Ureter (tissue), 1 donor: ENCODE measurements at places on chromosomes 6 and 20. TPM values are rescaled to one million over a fixed set of nuclear protein-coding genes. Genes with fewer than 3 reads are reported as not detected.

PHACTR2 gene
- 93.2 TPM for total RNA-seq

C6orf132 gene
- total RNA-seq = 69.3 TPM

GPX5 gene
- not detected for total RNA-seq

SLC22A3 gene
- 8.5 TPM for total RNA-seq

BCAS4 gene
- total RNA-seq = 12.2 TPM

CGA gene
- not detected for total RNA-seq

C2 gene
- 17.1 TPM for total RNA-seq

NNAT gene
- 0.52 TPM for total RNA-seq

GCNT2 gene
- total RNA-seq = 3.1 TPM

RTEL1 gene
- total RNA-seq = 45.9 TPM

GRCh38 chr6:16181439-16182297, 52.8 kb downstream of the MYLIP start:
- DNase-seq = no peak

DNA sequence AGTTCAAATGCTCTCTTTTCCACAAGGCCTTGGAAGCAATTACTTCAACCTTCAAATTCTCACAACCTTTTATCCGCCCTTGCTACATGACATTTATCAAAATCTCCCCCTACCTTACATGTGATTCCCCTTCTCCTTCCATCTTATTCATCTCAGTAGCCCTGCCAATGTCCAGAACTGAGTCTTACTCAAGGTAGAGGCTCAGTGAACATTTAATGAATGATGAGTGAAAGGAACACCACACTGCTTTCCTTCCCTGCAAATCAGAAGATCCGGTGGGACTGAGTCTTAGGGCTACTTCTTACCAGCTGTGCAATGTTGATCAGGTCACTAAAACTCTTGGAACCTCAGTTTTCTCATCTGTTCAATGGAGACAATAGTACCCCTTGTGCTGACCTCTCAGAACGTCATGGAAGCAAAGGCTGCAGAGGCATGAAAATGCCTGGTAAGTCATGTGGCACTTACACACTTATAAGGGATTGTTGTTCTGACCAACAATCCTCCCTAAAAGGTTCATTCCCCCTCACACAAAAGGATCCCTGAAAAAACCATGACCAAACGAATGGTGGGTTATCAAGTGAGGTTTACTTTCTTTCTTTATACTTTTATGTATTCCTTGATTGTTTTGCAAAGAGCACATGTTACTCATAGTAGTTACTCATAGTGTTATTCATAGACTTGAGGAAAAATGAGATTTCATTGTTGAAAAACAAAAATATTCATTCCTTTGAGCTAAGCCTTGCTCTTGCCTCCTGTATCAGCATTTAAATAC, 6.5 kb downstream of the MDGA1 start:
- DNase-seq = no peak

- DNase-seq = no peak
Measured at GRCh38 chr6:54335871-54336270, 27.6 kb downstream of the TINAG start.

- DNase-seq = no peak
Measured at GRCh38 chr6:170082067-170082466, 208.8 kb downstream of the DLL1 start.

GRCh38 chr20:45489083-45489531, 19.6 kb downstream of the WFDC2 start:
- DNase-seq = no peak

GRCh38 chr6:129893640-129894039, 32.5 kb upstream of the TMEM244 start:
- DNase-seq = no peak

DNA sequence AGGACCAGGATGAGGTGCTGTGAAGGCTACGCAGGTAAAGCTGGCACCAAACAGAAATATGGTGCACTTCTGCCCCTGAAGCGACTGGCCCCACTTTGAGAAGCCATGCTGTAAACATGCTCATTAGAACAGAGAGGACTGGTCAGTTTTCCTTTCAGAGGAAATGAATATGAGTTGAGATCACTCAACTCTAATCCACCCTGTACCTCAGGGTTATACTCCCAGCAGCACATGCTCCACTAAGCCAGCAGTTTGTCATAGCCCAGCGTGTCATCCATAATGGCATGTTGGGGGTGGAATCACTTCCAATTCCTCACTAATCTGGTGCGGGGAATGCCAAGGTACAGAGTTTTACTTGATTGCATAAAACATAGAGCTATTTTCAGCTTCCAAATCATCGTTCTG, 98.1 kb downstream of the HIVEP2 start:
- DNase-seq = no peak

DNA sequence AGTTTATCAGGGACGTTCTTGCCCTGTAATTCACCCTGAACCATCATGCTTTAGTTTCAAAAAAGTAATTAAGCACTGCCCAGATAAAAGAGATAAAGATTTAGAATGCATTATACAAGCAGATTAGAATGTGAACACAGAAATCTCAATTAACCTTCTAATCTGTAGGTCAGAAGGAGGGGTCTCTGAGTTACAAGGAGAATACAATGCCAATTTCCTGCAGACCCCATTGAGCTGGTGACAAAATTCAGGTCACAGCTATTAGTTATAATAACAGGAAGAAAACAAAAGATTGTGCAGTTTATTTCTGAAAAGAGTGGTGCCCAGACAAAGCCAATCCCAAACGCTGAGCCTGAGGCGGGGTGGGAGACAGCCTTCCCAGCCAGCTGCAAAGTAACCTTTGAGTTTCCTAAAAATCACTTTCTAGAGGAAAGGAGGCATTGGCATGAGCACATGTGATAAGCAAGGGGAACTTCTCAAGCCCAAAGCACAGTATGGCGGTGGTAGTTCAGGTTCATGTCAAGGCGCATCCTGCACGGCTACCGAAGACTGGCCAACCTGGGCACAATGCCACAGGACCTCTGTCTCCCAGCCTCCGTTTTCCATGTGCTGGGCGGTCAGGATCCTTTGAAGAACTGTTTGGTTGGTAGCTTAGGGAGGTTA, 192.5 kb downstream of the TTLL2 start:
- no peak for DNase-seq

DNA sequence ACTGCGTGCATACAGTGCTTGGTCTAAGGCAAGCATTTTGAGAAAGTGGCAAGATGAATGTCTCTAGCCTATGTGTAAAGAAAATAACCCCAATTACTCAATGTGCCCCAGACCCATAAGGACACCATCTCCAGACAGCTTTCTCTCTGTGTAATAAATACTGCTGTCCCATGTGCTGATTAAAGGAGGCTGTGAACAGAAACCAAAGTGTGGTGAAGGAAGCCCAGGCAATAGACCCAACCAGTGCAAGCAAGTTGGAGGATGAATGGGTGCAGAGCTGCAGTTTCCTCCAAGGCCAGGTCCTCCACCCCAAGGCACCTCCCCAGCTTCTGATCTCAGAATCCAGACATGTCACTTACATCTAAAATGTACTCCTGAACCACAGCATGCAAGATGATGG, 60.6 kb downstream of the TRAM2 start:
- DNase-seq = no peak

DNA sequence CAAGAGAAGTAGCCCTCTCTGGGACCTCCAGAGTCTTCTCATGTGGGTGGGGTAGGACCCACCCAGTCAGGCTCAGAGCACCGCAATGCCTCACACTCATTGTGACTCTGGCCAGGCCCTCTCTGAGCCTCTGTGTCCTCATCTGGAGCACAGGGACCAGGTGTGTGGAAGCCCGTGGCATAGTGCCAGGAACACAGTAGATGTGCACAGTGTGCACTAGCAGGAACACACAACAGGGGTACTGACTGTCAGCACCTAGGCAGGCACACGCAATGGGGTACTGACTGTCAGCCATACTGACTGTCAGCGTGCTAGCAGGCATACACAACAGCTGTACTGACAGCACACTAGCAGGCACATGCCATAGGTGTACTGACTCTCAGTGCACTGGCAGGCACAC, 2.0 kb upstream of the STMN3 start:
- DNase-seq = no peak

DNA sequence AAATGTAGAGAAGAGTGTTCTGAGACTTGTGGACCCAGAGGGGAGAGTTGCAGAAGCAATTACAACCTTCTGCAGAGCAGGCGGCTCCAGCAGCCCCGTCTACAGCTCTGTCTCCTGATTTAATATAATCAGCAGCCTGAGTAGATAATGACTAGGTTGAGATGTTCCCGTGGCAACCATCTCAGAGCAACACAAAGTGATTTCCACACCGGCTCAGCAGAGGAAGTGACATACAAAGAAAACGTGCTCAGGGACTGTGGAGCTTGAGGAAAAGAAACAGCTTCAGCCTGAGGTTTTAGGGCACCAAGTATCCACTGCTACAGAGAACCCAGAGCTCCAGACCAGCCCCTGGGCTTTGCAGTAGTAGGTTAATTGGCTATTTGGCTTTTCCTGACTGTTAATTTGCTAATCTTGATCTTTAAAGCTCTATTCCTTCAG, 136.4 kb downstream of the MTFR2 start:
- DNase-seq = no peak

DNA sequence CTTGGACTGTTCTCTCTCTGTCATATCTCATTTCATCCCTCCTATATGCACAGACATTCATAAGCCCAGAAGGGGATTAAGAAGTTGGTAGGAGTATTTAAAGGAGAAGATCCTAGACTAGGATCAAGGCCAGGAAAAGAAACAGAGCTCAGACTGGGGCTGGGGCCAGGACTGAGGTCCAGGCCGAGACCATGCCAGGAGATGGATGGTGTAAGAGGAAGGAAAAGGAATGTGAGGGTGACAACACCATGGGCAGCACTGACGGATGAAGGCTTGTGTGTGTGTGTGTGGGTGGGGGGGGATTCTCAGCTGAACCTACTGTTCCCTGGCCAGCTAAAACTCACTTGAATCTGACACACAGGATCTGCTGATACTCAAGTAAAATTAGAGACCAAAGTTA, 182.1 kb downstream of the KIF6 start:
- no peak for DNase-seq

GRCh38 chr20:48603116-48603818, 224.5 kb downstream of the PREX1 start:
- peak; percentile 29 for DNase-seq

DNA sequence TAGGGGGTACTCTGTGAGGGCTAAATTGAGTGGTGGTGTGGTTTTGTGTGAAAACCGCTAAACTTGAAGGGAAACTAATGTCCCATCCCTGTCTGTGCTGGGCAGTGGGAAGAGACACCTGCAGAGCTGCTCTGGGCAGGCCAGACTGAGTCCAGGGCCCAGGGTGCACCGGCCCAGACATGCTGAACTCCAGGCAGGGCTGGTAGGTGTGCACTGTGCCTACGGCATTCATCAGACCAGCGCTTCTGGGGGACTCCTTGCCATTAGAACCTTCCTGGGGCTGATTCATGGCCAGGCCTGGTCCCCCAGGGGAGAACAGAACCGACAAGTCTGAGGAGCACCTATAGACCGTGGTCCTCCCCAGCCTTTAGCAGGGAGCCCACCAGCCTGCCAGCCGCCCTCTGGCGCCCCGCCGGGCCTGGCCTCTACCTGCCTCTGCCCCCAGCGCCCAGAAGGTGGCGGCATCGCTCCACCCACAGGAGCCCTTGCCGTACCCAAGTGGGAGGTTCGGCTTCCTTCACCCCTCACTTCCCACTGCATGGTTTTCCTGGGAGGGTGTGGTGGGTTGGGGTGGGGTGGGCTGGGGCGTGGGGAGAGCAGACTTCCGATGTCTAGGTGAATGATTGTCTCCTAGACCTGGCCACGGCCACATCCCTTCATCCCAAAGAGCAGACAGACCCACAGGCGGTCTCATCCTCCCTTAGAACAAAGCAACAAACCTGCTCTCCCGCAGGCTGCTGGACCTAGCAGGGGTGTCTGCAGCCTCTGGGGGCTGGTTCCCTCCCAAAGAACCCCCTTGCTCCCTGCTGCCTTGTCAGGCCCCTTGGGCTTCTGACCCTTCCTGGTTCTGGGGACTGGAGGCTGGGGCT, 15.5 kb downstream of the CCDC167 start:
- DNase-seq = peak; percentile 66

DNA sequence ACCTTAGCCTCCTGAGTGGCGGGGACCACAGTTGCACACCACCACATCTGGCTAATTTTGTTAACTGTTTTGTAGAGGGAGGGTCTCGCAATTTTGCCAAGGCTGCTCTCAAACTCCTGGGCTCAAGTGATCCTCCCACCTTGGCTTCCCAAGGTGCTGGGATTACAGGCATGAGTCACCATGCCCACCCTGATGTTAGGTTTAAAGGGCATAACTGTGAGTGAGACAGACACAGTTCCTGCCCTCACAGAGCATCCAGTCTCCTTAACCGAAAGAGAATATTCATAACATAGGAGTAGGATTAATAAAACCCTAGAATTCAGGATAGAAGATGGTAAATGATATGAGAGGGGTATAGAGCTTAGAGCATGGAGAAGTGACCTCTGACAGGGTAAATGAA, 3.1 kb upstream of the SPATA2 start:
- DNase-seq = no peak

DNA sequence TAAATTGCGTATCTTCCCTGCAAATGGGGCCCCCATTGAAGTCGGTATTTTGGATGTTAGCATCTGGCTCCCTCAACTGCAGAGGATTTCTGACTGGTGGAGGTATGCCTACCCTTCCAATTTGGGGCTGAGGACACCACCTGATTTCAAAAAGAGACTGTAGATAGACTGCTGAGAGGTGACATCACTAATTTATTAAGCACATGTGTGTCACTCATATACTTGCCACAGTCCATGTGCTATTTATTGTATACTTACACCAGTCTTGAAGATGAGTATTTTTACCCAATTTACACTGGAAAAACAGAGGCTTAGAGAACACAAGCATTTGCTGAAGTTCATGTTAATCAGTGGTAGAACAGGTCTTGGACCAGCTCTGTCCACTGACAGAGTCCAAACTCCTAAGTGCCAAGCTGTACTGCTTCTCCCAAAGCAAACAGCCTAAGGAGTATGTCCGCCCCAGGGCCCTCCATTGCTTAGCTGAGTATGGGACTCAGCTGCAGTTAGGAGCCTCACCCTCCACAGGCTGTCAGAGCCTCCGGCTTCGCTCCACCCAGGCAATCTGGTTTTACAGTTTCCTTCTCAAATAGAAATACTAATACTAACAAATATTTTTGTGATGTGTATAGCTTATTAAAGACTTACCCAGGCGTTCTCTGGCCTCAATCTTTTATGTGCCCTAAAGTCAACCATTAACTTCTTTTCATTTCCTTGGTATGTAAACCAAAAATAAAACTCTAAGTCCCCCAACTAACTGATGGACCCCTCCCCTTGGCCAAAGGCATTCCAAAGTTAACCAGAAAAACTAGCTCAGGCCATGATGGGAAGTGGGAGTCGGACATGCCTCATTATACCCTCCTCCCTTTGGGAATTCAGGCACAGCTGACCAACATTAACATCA, 17.5 kb downstream of the RIN2 start:
- no peak for DNase-seq

- no peak for DNase-seq
Measured at GRCh38 chr20:3183896-3184612, 10.7 kb upstream of the LZTS3 start.

- DNase-seq = no peak
Measured at GRCh38 chr20:49680484-49680883, 33.2 kb downstream of the B4GALT5 start.

DNA sequence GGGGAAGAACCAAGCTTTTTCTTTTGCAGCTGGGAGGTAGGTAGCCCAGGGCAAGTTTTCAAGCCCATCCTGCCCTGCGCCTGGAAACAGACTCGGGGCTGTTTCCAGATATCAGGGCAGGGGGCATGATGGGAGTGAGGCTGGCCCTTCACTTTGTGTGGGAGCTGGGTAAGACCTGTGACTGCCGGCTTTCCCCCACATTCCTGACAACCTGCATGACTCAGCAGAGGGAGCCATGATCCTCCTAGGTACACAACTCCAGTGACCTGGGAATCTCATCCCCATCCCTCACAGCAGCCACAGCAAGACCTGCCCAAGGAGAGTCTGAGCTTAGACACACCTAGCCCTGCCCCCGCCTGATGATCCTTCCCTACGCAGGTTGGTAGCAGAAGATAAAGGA, 280.8 kb downstream of the SOX4 start:
- no peak for DNase-seq

GRCh38 chr6:110523451-110524021, 47.1 kb upstream of the SLC22A16 start:
- no peak for DNase-seq
